AML-193 (cell line): ENCODE measurements at places on chromosomes 7 and 10.

DNA sequence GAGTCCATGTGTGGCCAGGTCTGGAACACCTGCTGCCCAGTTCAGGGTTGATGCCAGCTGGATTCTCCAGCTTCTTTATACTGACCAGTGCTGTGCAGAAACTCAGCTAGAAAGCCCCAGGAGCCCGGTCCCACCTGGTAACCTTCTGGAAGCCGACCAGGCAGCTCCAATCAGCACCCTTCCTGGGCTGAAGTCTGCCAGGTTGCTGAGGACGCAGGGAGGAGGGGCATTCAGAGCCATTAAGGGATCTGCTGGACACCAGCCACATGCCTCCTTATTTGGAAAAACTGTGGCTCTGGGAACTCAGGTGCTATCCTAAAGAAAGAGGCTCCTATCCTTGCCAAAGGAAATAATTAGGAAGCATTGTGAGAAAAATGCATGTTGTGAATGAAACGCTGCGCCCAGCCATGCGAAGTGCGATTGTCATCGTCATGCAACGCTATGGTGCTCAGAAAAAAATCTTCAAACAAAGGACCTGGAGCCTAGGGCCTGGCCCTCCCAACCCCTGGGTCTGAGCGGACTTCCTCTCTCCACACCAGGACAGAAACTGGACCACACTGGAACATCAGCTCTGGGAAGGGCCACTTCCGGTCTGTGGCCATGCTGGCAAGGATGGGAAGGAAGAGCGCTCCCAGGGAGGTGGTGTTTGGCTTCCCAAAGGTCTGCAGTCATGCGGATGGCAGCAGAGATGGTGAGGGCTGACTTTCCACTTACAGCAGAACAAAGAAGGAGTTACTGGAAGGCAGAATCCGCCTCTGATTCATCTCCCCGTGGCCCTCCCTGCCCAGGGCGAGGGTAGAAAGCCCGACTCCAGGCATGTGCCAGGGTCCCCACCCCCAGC, 90.1 kb downstream of the FAM53B start:
- no peak for DNase-seq

DNA sequence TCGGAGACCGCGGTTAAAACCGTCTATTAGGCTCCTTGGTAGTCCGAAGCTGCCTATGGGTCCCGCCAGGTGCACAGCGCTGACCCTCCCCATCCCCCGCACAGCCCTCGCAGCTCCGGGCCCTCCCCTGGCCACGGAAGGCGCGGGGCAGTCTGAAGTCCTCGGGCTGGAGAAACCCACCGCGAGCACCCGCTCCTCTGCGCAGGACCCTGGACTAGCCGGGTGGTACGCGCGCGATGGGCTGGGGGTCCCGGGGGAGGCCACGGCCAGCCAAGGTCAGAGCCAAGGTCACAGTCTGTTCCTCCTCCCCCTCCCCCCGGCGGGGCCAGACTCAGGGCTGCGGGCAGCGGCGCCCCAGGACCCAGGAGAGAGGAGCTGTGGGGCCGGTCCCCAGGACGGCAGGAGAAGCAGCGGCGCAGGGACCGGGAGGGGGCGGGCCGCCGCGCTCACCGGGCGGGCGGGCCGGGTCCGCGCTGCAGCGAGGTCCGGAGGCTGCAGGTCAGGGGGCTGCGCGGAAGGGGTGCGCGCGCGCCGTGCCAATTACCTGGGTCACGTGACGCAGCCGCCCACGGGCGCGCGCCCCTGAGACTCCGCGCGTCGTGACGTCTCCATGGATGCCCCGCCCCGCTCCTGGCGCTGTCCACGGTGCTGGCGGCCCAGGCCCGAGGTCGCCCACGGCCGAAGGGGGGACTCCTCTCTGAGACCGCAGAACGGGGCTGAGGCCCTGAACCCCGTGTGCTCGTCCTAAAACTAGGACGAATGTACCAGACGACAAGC, at the start of gene OGDHL:
Gene OGDHL (minus strand): TSS at position 535 of the 777 bp plus-strand sequence. CDS start 3,731 bp downstream, outside the sequence.
- DNase-seq = no peak

DNA sequence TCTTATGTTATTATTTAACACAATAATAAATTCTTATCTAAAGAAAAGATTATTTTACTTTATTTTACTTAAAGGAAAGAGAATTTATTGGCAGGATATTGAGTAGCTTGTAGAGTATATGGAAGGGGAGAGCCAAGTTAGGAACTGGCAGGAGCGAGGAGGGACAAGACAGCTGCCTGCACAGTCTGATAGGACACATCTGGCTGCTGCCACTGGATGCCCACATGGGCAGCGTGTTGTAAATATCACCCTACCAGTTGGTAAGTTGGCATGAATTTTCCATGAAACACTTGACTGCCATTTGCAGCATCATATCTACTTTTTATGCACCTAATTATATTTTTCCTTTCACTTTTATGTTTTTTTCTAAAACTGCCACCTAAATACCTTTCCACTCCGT, 19.6 kb downstream of the SRI start:
- DNase-seq = no peak

- DNase-seq = no peak
These were observed 2.8 kb downstream of the EBF3 start for GRCh38 chr10:129961157-129961701.
